Naive thymus-derived CD8-positive, alpha-beta T cell (primary cell): ENCODE measurements at places on chromosomes 16 and 17. TPM values are rescaled to one million over a fixed set of nuclear protein-coding genes. Genes with fewer than 3 reads are reported as not detected.

SYT17 gene
- not detected for polyA plus RNA-seq

SMIM5 gene
- not detected for polyA plus RNA-seq

DNA sequence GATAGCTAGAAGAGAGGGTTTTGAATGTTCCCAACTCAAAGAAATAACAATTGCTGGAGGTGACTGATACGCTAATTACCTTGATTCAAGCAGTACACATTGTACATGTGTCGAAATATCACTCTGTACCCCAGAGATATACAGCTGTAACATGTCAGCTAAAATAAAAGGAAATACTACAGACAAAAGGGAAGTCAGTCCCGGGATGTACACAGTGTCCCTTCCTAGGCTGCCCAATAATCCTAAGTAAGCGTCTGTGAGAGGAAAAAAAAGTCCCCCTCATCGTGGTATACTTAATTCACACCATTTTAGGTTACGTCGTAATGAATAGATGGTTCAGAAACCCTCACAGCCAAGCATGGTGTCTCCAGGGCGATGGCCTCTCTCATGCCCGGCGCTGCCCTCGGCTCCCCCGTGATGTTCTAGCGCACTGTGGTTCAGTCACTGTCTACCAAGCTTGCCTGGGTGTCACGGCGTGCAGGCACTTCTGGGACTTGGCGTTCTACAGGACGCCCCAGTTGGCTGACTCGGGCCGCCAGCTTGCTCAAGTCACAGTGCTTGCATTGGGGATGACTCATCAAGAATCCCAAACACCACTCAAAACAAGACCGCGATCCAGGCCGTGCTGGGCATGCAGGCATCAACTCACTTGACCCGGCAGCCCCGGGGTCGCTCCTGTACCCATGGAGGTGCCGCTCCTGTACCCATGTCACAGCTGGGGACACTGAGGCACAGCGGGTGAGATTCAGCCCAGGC lies 27.6 kb downstream of the CCDC40 start:
- peaks cover under 1% of the 10 kb centered on the region for H3K4me1 ChIP-seq
- no peaks in the 10 kb centered on the region for H3K27me3 ChIP-seq
- H3K27ac ChIP-seq = no peak overlapping the region
- no peak for DNase-seq
- H3K36me3 ChIP-seq = no peaks in the 10 kb centered on the region

- no peaks in the 10 kb centered on the region for H3K27me3 ChIP-seq
- no peak overlapping the region for H3K27ac ChIP-seq
- no peak overlapping the region for H3K4me3 ChIP-seq
- peaks cover 6% of the 10 kb centered on the region for H3K4me1 ChIP-seq
- peaks cover 1% of the 10 kb centered on the region for H3K36me3 ChIP-seq
Measured at GRCh38 chr17:55286681-55287589, 22.2 kb downstream of the HLF start.

GRCh38 chr17:27322690-27323508 lies 29.0 kb downstream of the WSB1 start:
- no peaks in the 10 kb centered on the region for H3K27me3 ChIP-seq
- no peak overlapping the region for H3K27ac ChIP-seq
- no peaks in the 10 kb centered on the region for H3K4me1 ChIP-seq
- no peaks in the 10 kb centered on the region for H3K36me3 ChIP-seq

ZNF778 gene
- polyA plus RNA-seq = 2.9 TPM

GRCh38 chr16:2777903-2778629 lies 986 bp upstream of the ELOB start:
- peak; percentile 44 for DNase-seq
- peak overlapping the region; percentile 99 for H3K27ac ChIP-seq
- peak overlapping the region; percentile 92 for H3K4me3 ChIP-seq
- H3K36me3 ChIP-seq = no peaks in the 10 kb centered on the region
- peaks cover 32% of the 10 kb centered on the region for H3K4me1 ChIP-seq

DNA sequence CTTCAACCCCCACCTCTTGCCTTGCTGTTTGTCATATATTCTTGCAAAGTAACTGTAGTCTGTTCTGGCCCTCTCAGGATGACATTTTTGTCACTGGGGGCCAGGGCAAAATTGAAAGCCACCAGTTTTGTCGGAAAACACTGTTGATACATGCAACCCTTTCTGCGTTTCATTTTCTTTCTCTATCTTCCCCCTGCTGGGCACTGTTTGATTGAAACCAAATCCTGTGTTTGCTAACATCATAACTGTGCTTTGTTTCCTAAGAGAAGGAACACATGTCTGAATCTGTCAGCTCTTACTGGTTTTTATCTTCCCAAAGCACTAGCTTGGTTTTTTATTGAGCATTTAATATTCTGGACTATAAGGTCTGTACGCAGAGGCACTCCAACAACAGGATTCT lies 11.7 kb upstream of the CPPED1 start:
- no peak overlapping the region for H3K4me3 ChIP-seq
- H3K27ac ChIP-seq = no peak overlapping the region
- peaks cover 4% of the 10 kb centered on the region for H3K4me1 ChIP-seq
- DNase-seq = no peak

DNA sequence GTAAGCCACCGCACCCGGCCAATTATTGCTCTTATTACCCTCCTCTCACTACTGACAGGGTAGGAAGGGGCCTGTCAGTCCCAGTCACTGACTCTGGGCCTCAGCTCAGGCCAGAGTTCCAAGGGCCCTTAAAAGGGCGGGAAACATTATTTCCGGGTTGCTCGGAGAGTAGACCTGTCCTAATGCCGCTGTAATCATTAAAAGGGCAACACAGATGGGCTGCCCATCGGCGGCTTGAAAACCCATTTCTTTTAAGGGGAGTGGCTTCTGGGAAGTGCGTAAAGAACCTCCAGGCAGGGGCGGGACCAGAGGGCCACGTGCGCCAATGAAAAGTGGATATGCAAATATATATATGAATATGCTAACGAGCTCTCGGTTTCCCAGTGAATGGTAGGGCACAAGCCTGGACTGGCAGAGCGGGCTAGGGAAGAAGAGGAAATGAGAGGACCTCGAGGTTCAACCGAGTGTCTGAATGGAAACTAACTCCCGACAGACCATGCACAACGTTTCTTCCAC lies 26.6 kb downstream of the PIPOX start:
- H3K27me3 ChIP-seq = no peaks in the 10 kb centered on the region
- no peaks in the 10 kb centered on the region for H3K36me3 ChIP-seq
- H3K4me3 ChIP-seq = no peak overlapping the region
- no peak overlapping the region for H3K27ac ChIP-seq
- DNase-seq = no peak

WNT3 gene
- not detected for polyA plus RNA-seq

MPO gene
- not detected for polyA plus RNA-seq

- no peaks in the 10 kb centered on the region for H3K27me3 ChIP-seq
- H3K27ac ChIP-seq = no peak overlapping the region
- no peak overlapping the region for H3K4me3 ChIP-seq
- no peak for DNase-seq
- peaks cover 1% of the 10 kb centered on the region for H3K4me1 ChIP-seq
Measured at GRCh38 chr17:75549246-75550138, 24.0 kb downstream of the LLGL2 start.
